ENCODE measurements at places on chromosomes 5 and 9. TPM values are rescaled to one million over a fixed set of nuclear protein-coding genes. Genes with fewer than 3 reads are reported as not detected.
A peak's percentile ranks its signal among the peaks of the same experiment; 100 is the strongest.

- H3K4me1 ChIP-seq = peaks cover 44% of the 10 kb centered on the region
- peak; percentile 53 for DNase-seq
- H3K36me3 ChIP-seq = peaks cover 16% of the 10 kb centered on the region
- H3K4me3 ChIP-seq = peak overlapping the region; percentile 75
Observed at GRCh38 chr5:177472460-177473442, 683 bp downstream of the DBN1 start.

- no peaks in the 10 kb centered on the region for H3K4me1 ChIP-seq
- H3K27me3 ChIP-seq = no peaks in the 10 kb centered on the region
- no peak overlapping the region for H3K4me3 ChIP-seq
- peaks cover 2% of the 10 kb centered on the region for H3K36me3 ChIP-seq
- H3K27ac ChIP-seq = no peak overlapping the region
Observed at GRCh38 chr9:15469862-15470261, 40.9 kb downstream of the PSIP1 start.

Gene MCIDAS
- total RNA-seq = not detected

Gene NRG2
- 0.51 TPM for total RNA-seq

Gene CCDC152
- 1.5 TPM for total RNA-seq
